ENCODE measurements at places on chromosomes 12 and 14.

DNA sequence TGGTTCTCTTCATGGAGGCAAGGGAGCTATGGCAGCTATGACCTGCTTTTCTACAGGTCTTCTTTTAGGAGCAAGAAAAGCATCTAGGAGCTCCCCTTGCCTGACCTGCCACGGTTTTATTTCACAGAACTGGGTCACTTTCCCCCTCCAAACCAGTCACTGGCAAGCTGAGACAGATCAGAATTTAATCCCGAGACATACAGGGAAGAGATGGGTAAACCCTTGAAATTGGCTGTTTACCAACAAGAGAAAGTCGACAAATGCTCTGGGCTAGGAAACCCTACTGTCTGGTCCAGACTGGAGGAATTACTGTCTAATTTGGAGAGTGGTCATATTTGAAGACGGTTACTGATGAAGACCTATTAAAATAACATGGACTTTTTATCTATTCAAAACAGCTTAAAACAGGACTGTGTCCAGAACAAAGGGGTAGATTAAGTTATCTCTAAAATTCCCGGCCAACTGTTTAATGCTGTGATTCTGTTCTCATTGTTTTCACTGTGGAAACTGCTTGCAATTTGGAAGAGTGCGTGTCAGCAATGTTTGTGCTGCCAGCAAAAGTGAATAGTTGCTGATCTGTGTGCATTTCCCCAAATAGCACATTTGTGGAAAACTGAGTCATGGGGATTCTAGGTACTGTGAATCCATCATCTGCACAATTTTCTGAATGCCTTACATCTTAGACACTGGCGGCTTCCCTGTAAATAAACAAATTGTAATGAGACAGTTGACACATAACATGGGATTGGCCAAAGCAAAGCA is 73.4 kb upstream of the EEA1 start:
- DNase-seq = no peak

- no peak for DNase-seq
Observed at GRCh38 chr12:79058342-79058741, 193.8 kb downstream of the SYT1 start.

DNA sequence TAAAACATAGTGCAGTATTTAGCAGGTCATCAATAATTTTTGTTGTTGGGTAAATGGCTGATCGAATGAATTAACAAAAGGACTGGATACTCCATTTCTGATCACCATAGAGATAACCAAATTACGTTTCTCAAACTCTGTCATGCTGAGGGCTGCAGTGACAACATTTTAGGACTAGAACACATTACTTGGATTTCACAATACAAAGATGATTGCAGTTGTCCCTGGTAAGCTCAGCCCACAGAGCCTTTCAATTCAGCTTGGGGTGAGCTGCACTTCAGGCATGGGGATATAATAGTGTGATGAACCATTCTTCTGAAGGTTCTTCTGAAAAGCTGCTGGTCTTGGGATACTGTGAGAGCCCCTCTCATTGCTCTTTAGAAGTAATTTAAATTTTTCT is 74.3 kb downstream of the FAR2 start:
- DNase-seq = no peak

- no peak for DNase-seq
Observed at GRCh38 chr12:104347374-104348075, 44.0 kb downstream of the EID3 start.

- DNase-seq = no peak
Observed at GRCh38 chr14:77228056-77228455, 43.0 kb downstream of the NGB start.

DNA sequence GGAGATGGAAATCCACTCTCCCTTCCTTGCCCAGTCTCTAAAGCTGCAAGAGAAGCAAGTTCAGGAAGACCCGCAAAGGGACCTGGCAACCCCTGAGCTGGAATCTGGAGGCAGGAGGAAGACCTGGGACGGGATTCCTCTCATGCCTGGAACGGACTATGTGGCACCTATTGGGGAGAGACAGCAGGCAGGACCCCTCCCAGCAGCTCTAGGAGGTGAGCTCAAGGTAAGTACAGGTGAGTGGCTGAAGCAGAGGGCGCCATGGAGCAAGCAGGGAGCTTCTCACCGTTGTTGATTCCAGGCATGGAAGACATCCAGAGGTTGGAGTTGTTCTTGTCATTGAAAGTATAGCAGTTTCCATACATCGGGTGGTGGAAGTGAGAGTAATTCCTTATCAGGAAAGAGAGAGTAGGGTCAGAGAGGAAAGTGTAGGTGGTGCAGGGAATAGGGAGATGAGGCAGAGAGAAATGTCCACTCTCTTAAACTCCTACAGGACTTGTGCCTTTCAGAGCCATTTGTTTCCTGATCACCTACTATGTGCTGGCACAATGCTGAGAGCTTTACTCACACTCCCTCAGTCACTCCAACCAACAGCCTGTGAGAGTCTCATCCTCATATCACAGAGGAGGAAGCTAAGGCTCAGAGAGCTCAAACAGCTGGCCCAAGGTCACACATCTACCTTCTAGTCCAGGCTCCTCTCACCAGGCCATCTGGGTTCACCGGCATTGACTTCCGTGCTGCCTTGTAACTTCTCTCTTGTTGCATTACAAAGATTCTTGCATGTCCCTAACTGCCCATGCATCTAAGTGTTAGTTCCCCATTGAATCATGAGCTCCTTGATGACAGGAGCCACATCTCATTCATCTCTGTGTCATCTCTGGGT is 13.9 kb upstream of the TNFRSF1A start:
- no peak for DNase-seq

DNA sequence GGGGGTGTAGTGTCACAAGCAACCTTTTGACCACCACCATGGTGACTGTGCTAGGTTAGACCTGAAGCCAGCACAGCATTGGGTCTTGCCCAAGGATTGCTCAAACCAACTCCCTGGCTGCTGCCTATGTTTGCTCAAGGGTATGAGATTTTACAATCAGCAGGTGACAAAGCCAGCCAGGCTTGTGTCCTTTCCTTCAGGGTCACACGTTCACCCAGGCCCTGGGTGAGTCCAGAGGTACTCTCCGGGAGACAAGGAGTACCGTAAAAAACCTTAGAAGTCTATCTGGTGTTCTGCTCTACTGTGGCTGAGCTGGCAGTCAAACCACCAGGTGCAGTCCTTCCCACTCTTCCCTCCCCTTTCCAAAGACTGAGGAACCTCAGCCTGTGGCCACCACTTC is 238.9 kb upstream of the MIS18BP1 start:
- no peak for DNase-seq

GRCh38 chr14:100341301-100342031 is 18.3 kb downstream of the SLC25A47 start:
- DNase-seq = no peak

- DNase-seq = no peak
Observed at GRCh38 chr12:3097186-3097804, 20.1 kb downstream of the TSPAN9 start.

GRCh38 chr14:68939893-68940613 is 39.0 kb downstream of the ACTN1 start:
- no peak for DNase-seq

DNA sequence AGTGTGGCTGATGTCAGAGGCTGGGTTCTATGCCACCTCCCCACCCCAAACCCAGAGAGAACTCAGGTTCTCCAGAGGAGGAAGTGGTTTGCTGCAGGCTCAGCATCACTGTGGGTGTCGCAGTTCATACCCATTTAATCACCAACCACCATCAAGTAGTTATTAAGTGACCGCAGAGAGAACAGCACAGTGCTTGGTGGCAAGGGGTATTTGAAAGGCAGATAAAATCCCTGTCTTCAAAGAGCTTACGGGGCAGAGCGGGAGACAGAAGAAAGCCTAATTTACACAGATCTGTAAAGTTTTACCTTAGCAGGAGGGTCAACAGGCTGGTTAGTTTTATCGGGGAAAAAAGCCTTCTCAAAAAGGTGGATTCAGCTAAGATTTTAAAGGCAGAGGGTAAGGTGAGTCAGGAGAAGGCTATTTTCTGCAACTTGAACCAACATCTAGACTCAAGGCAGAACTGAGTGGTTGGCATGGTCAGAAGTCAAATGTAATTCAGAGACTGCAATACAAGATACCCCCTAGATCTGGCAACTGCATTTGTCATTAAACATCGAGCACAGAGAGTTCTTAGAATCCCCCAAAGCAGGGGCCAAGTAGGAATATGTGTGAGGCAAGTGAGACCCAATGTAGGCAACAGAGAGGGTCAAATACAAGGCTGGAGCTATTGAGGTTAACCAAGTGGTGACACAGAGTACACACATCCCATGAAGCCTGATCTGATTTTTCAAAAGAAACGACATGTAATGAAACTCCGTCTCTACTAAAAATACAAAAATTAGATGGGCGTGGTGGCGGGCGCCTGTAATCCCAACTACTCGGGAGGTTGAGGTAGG is 13.2 kb downstream of the PXN start:
- DNase-seq = no peak

DNA sequence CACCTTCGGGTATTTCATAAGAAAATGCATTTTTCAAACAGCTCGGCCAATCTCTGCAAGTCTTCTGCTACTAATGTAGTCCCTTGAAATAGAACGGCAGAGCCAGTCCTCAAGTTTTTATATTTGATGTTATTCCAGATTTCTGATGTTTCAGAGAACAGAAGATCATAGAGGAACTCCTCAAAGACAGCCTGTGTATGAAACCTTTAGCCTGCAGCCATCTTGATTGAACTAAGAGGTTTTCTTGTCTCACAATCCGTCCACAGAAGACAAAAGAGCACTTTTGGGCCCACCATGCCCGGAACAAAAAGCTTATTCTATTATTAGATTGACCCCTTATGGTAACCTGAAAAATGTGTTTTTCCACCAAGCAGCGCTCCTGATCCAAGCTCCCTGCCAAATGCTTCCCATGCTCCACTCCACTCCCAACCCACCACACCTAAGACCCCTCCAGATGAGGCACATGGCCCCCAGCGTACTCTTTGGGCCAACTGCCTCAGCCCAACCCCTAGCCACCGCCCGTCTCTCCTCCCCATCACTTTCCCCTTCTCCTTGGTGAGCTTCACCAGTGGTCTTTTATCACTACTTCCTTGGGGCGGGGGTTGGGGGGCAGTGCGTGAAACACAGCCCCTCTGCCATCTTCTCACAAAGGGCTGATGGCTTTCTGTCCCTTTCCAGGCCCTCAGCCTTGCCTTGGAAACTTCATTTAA is 175.8 kb downstream of the CALM1 start:
- DNase-seq = no peak

DNA sequence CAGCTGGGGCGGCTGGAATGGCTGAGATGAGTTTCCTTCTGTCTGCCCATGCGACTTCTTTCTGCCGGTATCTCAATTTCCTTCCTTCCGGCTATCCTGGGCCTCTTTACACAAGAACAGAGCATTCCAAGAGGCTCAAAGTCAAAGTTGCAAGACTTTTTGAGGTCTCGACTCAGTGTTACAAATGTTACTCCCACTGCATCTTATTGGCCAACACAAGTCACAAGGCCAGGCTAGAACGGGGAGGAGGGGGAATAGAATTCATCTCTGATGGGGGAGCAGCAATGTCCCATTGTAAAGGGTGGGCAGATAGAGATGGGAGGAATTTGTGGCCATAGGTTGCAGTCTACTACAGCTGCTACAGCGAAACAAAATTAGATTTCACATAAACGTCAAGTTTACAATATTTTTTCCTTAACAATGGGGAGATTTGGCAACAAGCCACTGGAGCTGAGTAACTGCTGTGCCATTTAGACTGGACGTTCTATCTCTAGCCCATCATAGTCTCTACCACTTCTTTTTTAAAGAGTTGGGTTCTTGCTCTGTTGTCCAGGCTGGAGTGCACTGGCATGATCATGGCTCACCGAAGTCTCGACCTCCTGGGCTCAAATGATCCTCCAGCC is 9.5 kb upstream of the NYNRIN start:
- no peak for DNase-seq

DNA sequence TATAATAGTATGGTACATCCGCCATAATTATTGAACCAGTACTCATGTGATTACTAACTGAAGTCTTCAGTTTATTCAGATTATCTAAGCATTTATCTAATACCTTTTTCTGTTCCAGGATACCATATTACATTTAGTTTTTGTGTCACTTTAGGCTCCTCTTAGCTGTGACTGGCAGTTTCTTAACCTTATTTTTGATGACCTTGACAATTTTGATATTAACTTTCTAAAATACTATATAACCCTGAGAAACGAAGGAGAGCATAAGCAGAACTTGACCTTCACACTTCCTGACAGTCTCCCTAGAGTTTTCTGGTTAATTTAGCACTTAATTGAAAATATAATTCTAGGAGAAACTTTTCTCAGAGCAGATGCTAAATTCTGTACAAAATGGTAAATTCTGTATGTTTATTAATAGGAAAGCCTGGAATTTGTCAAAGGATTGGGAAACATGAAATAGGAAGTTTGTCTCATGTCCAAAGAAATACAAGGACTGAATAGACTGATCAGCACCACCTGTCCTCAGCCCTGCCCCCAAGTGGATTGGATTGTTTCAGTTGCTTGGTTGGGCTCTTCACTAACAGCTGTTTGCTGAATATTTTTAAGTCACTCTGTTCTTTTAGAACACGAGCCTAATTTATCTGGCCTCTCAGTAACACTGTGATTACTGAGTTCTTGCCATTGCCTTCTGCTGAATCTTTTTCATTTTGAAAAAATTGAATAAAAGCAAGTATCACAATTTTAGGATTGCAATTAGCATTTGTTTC is 6.0 kb downstream of the BICDL1 start:
- DNase-seq = no peak

DNA sequence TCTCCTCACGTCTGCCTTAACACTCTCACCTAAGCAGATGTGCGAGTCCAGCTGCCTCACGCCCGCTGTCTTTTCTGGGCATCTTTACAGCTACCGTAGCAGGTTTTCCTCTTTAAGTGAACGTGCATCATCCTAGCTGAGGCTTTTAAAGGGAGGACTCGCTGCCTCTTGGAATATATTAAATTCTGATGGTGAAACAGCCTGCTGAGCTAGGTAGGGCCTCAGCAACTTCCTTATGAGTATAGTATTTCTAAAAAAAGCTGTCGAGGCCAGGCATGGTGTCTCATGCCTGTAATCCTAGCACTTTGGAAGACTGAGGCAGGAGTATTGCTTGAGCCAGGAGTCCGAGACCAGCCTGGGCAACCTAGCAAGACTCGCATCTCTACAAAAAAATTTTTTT is 32.2 kb downstream of the TESC start:
- DNase-seq = no peak

- no peak for DNase-seq
Observed at GRCh38 chr12:12011880-12012260, 58.9 kb upstream of the BCL2L14 start.

GRCh38 chr12:3456809-3457208 is 34.2 kb upstream of the PRMT8 start:
- DNase-seq = peak; percentile 71

DNA sequence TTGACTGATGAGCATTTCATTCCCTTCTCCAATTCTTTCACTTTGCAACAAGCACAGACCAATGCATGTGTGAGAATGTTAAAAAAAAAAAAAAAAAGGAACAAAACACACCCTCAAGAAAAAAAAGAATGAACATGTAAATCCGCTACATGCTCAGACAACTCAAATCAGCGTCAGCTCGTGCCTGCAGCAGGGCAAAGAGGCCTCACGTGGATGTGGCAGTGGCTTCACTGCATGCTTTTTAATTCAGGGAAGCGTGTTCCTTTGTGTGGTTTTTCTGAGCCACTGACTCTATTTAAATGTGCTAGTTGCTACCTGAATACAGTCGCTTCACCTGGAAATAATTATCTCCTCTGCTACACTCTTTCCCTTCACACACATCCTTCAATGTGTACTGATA is 55.1 kb downstream of the PPP1R36 start:
- DNase-seq = peak; percentile 65

All from NCI-H526 (cell line).